Left forelimb (tissue), 1 donor: ENCODE measurements at places on chromosomes 16 and 17.
A peak's percentile ranks its signal among the peaks of the same experiment; 100 is the strongest.

GRCh38 chr16:82016964-82017363, 5.7 kb upstream of the SDR42E1 start:
- DNase-seq: no peak

- no peak for DNase-seq
Observed at GRCh38 chr17:80187515-80187941, 17.7 kb downstream of the CARD14 start.

DNA sequence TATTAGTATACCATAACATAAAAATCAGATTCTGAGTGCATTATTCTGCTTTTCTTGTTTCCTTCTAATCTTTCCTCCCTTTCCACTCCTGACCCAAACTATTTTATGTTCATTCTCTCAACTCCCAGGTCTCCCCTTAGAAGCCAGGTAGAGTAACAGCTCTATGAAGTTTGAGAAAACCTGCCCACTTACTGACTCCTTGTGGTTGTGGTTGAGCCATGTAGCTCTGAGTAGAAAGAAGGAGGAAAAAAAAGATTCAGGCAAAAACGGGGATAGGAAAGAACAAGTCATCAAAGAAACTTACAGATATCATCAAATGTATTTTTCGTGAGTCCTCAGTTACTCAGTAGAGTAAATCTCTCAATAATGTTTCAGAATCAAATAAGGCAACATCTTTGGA, 216.7 kb downstream of the PMP22 start:
- DNase-seq: no peak

DNA sequence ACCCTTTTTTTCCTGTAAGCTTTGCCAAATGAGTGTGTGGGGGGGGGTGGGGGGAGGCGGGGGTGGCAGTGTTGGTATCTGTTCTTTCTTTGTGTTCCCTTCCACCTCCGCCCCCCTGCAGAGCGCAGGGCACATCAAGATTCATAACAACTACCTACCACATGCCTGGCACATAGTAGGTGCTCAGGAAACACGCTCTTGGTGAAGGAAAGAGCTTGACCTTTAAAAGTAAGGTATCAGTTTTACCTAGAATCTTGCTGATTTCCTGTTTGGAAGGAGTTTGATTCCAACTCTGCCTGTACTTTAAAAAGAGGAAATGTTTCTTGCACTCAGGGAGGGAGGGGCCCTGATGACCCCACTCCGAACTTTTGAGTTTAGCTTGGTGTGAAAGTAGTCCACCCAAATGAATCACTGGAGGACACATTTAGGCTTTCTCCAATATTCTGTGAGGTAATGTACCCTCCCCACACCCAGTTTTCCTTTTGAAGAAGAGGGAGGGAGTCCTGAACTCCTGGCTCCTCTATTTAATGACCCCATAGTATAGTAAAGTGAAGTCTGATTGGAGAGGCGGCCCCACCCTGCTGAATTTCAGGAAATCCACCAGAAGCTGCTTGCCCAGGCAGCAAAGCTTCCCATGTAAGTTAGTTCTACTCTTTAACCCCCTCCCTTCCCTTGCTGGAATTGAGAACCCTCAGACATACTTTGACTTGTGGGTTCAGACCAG, 560 bp upstream of the FAM20A start:
- DNase-seq: no peak

- DNase-seq: no peak
Observed at GRCh38 chr16:22765479-22765878, 48.5 kb upstream of the HS3ST2 start.

DNA sequence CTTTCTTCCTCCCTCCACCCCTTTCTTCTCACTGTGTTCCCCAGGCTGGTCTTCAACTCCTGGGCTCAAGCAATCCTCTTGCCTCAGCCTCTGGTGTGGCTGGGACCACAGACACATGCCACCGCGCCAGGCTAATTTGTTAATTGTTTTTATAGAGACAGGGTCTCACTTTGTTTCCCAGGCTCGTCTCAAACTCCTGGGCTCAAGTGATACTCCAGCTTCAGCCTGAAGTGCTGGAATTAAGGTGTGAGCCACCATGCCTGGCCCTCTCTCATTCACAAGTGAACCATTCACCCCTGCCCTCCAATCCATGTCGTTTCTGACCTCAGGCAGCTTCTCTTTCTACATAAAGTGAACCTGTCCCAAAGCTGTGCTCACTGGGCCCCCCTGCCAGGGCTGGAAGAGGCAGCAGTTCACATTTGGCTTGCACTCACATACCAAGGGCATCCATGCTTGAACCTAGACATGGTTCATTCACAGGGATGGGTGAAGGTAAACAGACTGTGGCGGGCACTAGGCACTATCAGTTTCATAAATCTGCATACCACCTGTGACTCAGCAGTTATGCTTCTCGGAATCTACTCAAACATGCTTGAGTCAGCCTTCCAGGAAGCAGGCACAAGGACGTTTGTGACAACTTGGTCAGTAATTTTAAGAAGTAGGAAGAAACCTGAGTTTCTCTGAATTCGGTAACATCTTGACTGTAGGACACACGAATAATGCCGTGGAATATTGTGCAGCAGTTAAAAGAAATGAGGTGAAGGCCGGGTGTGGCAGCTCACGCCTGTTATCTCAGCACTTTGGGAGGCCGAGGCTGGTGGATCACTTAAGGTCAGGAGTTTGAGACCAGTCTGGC, 6.0 kb upstream of the RNF213 start:
- DNase-seq: no peak

DNA sequence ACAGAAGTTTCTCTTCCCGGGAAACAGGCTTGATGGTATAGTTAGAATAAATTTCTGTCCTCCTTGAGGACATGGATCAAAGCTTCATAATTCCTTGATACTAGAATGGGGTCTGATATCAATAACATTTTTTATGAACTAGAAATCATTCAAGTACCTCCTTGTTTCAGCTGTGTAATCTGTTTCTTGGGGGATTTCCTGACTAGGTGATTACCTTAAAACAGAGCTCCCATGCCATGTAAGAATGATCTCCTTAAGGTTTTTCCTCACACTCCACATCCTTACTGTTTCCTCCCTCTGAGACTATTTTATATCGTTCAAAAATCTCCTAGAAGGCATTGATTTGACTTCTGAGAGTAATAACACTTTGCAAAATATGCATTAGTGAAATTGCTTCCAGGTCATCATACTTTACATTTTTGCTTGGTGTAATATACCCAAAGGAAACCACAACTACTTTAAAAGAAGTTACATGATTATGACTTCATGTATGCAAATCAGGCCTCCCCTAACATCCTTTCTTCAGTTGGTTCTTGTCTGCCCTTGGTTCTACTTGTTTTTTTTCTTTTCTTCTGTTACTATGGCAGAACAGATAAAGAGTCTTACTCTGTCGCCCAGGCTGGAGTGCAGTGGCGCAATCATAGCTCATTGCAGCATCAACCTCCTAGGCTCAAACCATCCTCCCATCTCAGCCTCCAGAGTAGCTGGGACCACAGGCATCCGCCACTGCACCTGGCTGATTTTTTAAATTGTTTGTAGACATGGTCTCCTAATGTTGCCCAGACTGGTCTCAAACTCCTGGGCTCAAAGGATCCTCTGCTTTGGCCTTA, 388.8 kb downstream of the ZFHX3 start:
- no peak for DNase-seq

GRCh38 chr16:27432558-27432957, 30.6 kb downstream of the IL21R start:
- DNase-seq: peak; percentile 22

- DNase-seq: peak; percentile 79
Observed at GRCh38 chr17:35448214-35448898, at the start of gene SLFN13. Gene SLFN13, minus strand, starts transcription at chr17:35448766. Its CDS starts 3,086 bp downstream, at chr17:35445680.

DNA sequence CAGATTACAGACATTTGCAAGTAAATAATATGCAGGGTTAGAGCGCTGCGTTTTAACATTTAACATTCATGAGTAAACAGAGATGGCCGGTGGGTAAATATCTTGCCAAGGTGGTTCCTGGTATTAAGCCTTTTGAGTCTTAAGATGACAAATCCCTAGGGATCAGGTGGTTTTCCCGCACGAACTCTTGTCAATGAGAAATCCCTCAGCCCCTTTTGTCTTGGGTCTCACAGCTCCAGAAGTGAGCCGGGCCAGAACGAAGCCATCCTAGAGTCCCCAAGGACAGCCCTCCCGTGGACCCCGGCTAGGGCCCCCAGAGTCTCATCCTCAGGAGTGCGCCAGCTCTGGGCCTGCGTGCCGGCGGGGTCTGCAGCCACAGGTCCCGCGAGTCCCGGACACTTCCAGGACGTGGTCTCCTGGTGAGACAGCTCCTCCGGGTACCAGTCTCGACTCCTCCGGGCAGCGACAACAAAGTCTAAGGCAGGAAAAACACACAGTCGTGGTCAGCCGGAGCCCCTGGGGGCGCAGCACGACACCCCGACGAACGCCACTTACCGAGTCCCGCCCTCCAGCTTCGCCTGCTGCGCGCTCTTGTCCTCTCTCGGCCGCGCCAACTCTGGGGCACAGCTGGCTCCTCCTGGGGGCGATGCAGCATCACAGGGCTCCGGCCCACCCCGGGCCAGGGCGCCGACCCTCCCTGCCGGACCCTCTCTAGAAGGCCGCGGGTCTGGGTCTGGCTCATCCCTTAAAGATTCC, 13.3 kb downstream of the MIS12 start:
- DNase-seq: peak; percentile 68
